ENCODE measurements at places on chromosomes 2 and 18. TPM values are rescaled to one million over a fixed set of nuclear protein-coding genes. Genes with fewer than 3 reads are reported as not detected.

DNA sequence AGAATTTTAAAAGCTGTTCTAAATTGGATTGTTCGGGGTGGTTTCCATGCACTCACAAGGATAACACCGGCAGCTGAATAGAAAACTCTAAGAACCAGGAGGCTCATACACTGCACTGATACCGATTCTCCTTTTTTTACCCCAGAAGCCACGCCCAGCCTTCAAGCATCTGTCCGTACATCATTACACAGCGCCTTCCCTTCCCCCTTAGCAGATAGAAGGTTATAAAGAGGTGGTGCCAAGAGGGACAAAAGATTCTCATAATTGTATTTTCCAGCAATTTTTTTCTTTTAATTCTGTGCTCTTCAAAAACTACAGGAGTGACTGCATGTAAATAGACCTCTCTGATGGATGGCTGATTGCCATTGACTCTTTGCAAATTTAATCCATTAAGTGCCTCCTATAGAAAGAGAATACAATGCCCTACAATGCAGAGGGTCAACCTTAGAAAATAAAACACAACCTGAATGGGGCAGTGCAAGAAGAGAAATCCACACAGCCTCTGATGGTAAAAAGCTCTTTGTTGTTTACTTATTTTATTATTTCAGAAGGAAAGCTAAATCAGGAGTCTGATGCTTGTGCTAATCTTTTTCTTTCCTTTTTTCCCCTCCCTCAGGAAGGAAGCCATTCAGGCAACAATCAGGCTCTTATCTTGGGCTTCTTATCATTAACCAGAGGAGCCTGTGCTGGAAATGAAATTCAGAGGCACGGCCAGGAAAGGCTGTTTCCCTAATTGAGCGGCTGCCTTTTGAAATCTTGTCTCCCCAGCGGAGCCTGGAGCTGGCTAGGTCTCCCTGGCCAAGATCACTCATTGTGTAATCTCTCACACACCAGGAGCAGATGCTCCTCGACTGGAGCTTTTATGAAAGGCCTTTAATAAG is 198.9 kb upstream of the NABP1 start:
- no peak for DNase-seq

- no peak for DNase-seq
Observed at GRCh38 chr2:118929059-118929458, 12.9 kb upstream of the MARCO start.

- DNase-seq, result no peak
Observed at GRCh38 chr2:217218269-217219163, 358.7 kb upstream of the TNP1 start.

DNA sequence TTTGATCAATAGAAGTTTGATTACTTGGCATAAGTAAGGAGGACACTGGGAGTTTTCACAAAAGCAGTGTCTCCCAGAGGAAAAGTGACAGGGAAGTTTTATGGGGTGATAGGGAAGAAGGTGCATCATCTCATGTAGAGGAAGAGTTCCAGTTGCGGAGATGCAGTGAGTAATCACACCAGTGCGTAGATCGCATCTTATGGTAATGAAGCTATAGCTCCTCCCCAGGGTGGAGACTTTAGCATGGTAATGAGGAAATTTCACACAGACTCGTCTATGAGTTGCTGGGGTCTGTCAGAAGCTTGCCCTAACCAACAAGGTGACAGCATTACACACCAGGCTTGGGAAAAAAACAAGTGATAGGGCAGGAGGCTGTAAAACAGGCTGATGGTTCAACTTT is 49.0 kb downstream of the KYNU start:
- no peak for DNase-seq

DNA sequence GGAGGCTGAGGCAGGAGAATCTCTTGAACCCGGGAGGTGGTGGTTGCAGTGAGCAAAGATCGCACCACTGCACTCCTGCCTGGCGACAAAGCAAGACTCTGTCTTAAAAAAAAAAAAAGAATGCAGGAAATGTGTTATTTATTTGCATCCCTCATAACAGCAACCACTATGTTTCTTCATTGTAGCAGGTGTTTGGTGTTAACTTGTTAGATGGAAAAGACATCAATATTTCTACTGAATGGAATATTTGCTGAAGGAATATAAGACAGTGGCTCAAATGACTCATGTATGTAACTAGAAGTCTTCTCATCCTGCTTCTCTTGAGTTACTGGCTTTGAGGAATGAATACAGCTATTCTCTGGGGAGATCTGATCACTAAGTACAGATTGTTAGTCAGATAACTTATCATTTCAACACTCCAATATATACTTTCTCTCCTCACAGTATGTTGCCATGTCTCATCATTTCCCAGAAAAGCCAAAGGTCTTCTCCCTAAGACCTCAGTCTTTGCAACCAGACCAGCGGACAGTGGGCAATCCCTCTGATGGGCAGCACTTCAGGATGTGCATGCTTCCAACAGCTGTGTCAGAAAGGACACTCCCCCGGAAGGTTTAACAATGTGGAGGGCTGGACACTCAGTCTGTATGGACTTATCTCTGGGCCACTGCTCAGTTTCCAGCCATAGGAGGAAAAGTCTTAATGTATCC is 104.4 kb upstream of the STK17B start:
- DNase-seq, result no peak

- DNase-seq, result no peak
Observed at GRCh38 chr2:83951378-83951947, 507.6 kb downstream of the SUCLG1 start.

C2orf80 gene
- not detected for total RNA-seq

HSBP1L1 gene
- 1.5 TPM for total RNA-seq

NEU4 gene
- not detected for total RNA-seq

SERPINB4 gene
- not detected for total RNA-seq

SCYGR6 gene
- total RNA-seq, result not detected

RASGRP3 gene
- 2.8 TPM for total RNA-seq

IL37 gene
- total RNA-seq, result not detected

All from activated T-cell treated with anti-CD3 and anti-CD28 coated beads, Interleukin-2, amount 50 U/mL, for 4 hours (primary cell).